ENCODE measurements at places on chromosomes 1 and 21.

GRCh38 chr1:27349784-27350662 is 8.2 kb downstream of the SYTL1 start:
- peak; percentile 65 for DNase-seq

- DNase-seq, result peak; percentile 76
Observed at GRCh38 chr1:46333300-46334029, 7.1 kb upstream of the NSUN4 start.

- no peak for DNase-seq
Observed at GRCh38 chr1:35499652-35500176, 57.5 kb downstream of the KIAA0319L start.

DNA sequence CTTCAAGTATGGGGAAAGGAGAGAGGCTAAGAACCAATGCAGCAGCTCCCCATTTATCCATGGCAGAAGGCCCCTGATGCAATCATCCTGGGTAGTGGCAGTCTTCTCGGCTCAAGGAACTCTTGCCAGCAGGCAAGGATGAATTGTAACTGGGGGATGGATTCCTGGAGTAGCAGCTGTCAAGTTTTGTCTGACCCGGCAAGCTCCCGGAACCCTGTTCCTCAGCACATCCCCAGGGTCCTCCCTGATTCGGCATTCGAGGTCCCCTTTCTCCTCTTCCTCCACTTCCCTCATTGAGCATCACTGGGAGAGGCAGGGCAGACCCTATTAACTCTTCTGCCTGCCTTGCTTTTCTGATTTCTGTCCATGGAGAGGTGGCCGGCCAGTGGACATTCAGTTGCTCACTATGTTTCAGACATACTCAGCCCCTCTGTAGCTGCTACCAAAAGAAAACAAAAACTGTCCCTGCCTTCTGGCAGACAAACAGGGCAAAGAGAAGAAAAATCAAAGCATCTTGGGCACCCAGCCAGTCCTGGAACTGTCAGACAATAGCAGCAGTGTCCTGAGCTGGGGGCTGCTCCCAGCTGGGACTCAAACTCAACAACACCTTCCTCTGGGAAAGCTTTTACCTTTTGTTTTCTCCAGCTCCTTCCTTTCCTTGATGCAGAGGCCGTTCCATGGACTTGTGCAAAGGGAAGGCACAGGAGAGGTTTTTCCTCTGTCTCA is 5.6 kb upstream of the PTCH2 start:
- no peak for DNase-seq

DNA sequence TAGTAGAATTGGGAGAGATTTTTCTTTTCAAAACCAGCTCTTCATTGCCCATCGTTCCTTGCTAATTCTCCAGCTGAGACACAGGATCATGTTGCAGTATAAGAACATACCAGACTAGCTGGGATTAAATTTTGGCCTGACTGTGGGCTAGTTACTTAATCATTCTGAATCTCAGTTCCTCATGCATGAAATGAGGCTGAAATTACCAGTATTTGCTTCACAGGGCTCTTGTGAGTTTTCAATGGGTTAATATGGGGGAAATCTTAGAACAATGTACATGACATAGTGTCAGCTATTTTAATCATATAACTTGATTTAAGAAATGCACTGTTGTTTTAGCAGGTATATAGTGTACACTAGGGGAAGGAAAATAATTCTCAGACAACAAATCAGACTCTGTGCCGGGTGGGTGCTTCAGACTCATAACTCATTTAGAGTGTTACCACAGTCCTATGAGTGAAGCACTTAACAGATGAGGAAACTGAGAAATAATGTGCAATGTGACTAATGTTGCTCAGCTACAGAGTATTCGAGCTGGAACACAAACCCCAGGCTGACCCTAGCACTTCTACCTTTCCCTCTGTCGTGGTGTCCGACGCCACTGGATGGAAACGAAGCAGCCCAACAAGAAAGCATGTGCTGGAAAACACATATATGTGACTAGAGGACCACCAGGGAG is 137.6 kb upstream of the SGIP1 start:
- DNase-seq, result no peak

GRCh38 chr1:40314721-40315238 is 2.3 kb downstream of the COL9A2 start:
- no peak for DNase-seq

GRCh38 chr1:82632155-82632554 is 831.4 kb downstream of the ADGRL2 start:
- DNase-seq, result no peak
